GM03348 (cell line): ENCODE measurements at places on chromosomes 1 and 21.
A peak's percentile ranks its signal among the peaks of the same experiment; 100 is the strongest.

DNA sequence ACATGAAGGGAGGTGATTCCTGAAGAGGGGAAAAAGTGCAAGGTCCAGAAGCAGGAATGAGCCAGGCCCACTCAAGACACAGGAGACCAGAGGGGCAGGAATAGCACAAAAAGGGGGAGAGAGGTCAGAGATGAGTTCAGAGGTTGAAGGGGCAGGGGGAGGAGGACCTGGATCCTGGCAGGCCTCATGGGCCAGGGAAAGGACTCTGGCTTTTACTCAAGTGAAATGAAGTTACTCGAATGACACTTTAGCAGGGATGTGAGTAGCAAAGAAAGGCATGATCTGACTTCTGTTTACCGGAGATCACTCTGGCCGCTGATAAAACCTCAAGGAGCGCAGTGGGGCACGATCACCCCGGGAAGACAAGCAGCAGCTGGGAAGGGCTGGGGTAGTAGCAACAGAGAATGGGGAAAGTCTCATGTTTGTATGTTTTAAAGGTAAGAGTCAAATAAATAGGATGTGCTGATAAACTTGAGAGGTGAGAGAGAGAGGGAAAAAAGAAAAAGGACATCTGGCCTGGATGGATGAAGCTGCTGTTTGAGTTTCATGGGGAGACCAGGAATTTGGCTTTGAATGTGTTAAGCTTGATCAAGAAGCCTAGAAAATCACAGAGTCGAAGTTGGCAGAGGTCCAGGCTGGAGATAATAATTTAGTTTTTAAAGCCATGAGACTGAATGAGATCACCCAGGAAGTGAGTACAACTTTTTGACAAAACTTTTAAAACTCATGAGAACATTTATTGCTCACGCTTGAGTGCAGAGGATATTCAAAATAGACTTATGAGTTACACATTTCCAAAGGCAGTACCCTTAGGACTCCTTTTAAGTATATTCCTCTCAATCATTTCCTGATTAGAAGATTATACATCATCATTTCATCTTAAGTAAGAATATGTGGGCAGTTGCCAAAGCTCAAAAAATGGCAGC is 156.0 kb downstream of the RERE start:
- DNase-seq = peak; percentile 44

DNA sequence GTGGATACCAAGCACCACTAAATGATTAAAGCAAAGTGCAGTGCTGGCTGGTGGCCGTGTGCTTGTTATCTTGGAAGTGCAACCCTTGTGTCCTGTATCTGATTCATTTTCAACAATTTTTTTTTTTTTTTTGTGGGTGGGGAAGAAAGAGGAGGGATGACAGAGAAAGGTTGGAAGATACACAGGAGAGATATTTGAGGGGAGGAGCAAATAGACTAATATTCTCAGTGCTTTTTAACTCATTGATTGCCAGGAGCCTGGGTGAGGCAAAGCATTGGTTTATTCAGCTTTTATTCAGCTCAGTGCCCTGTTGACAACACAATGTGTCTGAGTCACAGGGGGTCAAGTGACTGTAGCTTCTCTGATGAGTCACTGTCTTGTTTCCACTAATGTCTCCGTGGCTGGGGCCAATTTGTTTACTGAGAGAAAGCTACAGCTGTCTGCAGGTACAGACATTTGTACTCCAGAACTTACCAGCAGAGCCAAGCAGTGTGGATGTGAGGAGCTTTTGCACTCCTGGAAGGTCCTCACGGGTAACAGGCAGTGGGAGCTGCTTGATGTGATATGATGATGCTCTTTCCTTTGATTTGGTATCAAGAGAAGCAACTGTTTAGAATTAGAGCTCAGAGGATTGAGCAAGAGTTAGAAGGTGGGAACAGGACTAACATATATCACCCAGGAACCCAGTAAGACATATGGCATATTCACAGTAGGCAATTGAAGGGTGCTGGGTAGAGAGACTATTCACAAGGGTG is 23.6 kb upstream of the DNM3 start:
- DNase-seq = peak; percentile 71

DNA sequence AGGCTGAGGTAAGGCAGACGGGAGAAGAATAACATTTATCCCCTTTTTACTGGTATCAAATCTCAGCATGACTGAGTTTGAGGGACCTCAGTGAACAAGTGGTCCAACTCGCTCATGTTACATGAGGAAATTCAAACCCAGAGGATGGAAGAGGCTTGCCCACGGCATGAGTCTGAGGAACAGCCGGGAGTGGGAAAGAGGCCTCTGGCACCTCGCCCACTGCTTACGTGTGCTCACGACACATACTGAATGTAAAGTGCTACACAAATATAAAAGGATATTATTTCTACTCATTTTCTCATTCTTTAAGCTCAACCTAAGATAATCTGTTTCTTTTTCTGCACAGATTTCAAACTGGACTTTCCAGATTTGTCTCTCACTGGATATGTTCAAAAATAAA is 14.7 kb downstream of the BEND5 start:
- DNase-seq = no peak

GRCh38 chr1:166843769-166844596 is 4.7 kb downstream of the POGK start:
- no peak for DNase-seq

GRCh38 chr1:208054911-208055379 is 144.0 kb upstream of the CD34 start:
- DNase-seq = no peak

DNA sequence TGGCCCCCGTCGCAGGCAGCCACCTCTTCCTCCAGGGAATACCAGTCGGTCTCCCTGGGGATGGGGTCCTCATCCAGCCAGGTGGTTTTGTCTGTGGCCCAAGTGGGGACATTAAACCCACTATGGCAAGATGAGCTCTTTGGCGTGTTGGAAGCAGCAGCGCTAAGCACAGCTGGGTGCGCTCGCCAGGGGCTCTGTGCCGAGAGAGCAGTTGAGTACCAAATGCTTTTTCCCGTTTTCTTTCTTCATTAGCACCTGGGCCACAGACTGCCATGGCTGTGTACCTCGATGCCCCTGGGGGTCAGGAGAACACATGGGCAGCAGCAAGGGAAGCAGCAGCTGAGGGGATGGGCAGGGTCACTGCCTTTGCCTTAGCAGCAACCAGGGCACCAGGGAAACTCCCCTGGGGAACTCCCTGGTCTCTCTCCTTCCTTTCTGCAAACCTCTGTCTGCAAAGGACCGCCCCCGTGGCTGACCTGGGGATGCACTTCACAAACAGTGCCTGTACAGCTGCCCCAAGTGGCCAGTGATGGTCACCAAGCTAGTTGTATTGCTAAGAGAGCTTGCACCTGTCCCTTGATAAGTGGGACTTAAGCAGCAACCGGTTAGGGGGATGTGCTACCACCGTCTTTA is 31.1 kb downstream of the EDARADD start:
- DNase-seq = no peak

DNA sequence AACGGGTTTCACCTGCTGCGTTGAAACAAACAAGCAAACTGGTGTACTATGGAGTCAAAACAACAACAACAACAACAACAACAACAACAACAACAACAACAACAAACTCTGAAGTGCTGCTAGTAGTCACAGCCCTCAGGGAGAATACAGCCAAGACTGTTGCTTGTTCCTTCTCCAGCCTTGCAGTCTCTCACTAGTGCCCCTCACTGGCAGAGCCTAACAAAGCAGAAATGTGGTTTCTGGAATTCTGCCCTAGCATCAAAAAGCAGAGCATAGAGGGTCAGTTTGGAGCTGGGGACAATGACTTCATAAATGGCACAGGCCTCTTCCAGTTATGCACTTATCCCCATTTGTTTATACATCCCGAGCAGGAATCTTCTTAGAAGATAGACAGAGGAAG is 187.4 kb downstream of the KCNK2 start:
- no peak for DNase-seq

- DNase-seq = no peak
These were observed 38.4 kb downstream of the ZP4 start for GRCh38 chr1:237852342-237852741.

DNA sequence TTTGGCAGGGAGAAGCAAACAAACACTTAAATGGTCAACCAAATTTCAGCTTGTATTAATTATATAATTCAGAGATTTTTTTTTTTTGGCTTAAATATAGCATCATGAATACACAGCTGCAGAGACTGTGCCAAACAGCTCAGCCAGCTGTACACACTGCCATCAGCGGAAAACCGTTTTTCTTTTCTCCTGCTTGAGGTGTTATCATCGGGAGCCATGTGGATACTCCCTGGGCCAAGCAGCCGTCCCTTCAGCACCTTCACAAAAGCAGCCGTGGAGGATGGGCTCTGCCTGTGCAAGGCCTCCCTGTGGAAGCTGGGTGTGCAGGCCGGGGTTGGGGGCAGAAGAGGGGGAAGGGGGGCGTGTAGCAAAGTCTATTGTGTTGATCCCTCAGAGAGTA is 85.0 kb downstream of the NUF2 start:
- DNase-seq = no peak

DNA sequence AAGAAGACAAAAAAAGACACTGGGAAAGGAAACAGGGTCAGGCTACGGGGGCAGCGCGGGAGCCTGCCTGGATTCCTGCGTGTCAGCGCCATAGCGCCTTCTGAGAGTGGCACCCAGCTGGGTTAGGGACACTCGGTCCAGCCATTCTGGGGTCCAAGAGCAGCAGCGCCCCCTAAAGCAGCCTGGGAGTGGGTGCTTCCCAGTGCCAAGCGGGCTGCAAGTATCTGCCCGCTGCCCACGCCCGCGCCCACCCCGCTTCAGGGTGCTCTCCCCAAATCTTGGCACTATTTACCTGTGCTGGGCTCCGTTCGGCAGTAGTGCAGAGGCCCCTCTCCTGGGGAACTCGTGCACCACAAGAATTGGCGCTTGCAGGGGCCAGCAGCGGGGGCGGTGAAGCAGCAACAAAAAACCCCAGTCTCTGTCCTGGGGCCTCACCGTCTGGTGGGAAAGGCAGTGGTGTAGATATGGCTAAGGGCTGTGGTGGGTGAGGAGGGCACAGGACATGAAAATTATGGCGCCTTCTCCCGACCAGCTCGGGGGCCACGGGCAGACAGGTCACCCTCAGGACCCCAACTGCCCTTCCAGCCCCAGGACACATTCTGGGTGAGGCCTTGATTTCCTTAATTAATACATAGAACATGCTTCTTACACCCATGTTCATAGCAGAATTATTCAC is 24.1 kb upstream of the LBR start:
- no peak for DNase-seq

DNA sequence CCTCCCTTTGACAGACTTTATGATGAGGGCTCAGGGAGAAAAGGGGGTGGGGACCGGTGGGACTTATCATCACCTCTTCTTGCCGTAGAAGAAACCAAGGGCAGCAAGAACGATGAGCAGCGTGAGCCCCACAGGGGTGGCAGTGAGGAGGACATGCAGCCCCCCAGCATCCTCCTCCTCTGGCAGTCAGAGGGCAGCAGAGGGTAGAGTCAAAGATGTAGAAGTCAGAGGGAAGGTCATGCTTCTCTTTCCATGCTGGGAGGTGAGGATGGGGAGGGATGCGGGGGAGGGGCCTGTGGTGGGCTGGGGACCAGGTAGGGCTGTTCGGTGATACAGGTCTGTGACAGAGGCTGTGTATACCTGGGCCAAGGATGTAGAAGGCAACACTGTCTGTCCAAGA is 14.8 kb downstream of the INSRR start:
- no peak for DNase-seq

GRCh38 chr1:5993556-5994491 is 1.6 kb upstream of the NPHP4 start:
- DNase-seq = no peak

GRCh38 chr1:97913506-97914139 is 7.2 kb downstream of the DPYD start:
- no peak for DNase-seq

GRCh38 chr1:226400519-226401354 is 7.2 kb downstream of the PARP1 start:
- DNase-seq = no peak

GRCh38 chr1:203137324-203137723 is 9.8 kb downstream of the ADORA1 start:
- no peak for DNase-seq

DNA sequence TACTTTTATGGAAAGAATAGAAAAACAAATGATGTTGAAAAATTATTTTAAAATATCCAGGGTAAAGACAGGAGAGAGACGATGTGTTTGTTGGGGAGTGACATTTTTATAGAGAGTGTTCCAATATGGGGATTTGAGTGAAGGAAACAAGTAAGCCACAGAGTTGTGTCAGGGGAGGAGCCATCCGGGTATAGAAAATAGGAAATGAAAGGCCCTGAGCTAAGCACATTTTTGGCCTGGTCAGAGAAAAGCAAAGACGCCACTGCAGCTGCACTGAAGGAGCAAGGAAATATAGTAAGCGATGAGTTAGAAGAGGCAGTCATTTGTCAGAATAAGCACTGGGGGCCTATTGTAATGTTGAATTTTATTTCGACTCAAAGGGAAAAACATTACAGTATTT is 107.3 kb upstream of the ADGRL4 start:
- DNase-seq = no peak

DNA sequence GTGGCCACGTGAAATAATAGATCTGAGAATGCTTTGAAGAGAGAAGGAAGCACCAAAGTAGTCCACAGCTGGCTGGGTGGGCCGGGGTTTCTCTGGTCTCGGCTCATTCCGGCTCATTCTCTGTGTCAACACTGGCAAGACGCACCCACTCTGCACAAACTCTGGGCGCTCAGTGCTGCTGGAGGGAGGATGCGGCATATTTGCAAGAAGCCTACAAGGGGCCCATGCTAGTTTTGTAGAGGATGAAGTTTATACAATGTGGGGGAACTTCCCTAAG is 28.8 kb upstream of the TMPRSS2 start:
- no peak for DNase-seq

GRCh38 chr1:157269656-157270375 is 131.6 kb upstream of the ETV3 start:
- DNase-seq = no peak

DNA sequence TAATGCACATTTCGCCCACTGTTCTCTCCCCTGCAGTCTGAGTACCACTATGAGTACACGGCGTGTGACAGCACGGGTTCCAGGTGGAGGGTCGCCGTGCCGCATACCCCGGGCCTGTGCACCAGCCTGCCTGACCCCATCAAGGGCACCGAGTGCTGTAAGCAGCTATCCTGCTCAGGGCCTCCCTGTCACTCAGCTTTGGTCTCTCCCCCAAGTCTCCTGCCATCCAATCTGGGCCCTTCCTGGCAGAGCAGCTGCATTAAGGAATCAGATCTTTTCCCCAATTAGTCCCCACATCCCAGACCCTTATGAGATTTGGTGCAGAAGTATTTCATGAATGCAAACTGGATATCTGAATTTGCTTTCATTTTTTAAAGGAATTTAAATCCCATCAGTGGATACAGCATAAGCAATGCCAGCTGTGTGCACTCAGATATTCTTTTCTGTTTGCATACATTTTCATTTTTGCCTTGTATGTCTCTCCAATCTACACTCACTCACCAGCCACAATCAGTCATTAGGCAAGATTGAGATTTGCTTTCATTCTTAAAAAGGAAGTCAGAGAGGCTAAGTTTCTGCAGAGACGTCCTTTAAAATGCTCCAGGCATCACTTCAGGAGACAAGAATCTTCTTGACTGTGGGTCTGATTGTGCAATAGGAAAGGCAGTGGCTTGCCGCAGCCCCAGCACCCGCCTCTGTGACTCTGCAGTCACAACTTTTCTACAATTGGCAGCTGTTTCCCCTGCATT is 48.1 kb downstream of the ELAPOR1 start:
- peak; percentile 86 for DNase-seq

- DNase-seq = peak; percentile 4
These were observed 62.7 kb upstream of the GPR89A start for GRCh38 chr1:145545055-145545454.
